ENCODE measurements at places on chromosomes 12 and 14.

DNA sequence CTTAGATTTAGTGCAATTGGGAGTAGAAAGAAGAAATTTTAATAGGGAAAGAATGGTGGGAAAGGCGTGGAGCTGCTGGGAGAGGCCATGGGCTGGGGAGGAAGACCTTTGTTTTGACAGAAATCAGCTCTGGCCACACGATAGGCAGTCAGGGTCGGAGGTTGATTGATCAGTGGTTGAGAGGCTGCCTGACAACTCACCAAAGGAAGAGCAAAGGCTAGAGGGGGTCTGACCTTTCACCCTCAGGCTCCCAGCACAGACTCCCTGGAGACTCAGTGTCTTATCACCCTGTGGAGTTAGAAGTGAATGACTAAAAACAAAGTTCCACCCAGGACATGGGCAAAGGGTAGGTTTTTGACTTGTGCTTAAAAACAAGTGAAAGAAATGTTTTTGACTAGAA is 18.0 kb upstream of the NKX2-8 start:
- DNase-seq, result no peak

- DNase-seq, result no peak
These were observed 5.7 kb upstream of the KRT5 start for GRCh38 chr12:52525661-52526499.

DNA sequence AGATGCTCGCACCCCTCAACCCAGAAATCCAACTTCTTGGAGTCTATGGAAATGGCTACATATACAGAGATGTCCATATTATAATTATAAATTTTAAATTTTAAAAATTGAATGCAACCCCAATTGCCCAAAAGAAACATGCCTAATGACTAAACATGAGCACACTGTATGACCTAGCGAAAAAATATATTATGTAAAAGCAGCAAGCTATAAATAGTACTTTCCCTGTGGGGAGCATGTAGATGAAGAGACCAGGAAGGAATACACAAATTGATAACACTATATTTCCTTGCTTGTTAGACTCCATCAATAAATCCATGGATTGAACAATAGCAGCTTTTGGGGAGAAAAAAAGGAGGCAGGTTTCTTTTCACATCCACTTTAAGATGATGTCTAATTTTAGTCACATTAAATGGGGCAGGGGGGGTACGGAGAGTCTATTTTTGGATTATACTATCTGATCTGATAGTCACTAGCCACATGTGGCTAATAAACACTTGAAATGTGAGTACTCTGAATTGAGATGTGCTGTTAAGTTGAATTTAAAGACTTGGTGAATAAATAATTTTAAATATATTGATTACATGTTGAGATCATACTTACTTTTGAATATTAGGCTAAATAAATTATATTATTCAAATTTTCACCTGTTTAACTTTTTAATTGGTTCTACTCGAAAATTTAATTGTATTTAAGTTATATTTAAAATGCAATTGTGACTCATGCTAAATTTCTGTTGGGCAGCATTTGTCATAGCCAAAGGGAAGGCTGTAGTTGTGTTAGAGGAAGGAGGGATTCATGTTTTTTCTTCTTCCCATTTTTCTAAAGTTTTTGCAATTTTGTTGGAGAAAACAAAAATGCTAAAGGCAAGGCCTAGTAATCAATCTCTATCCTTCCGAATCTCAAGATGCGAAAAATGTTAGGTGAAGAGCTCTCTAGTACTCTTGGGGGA is 17.5 kb downstream of the MAX start:
- no peak for DNase-seq

DNA sequence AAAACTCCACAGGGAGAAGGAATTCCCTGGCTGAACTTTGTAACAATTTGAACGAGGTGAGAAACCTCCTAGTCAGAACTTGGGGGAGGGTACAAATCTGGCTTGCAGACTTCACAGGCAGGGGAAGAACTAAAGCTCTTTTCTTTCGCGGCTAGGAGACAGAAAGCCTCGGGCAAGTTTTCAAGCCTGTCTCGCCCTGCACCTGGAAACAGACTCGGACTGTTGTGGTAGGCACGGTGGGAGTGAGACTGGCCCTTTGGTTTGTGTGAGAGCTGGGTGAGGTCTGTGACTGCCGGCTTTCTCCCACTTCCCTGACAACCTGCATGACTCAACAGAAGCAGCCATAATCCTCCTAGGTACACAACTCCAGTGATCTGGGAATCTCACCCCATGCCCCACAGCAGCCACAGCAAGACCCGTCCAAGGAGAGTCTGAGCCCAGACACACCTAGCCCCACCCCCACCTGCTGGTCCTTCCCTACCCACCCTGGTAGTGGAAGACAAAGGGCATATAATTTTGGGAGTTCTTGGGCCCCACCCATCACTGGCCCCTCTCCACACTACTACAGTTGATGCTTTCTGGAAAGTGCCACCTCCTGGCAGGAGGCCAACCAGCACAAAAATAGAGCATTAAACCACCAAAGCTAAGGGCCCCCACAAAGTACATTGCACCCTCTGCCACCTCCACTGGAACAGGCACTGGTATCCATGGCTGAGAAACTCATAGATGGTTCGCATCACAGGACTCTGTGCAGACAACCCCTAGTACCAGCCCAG is 102.7 kb upstream of the ST8SIA1 start:
- no peak for DNase-seq

DNA sequence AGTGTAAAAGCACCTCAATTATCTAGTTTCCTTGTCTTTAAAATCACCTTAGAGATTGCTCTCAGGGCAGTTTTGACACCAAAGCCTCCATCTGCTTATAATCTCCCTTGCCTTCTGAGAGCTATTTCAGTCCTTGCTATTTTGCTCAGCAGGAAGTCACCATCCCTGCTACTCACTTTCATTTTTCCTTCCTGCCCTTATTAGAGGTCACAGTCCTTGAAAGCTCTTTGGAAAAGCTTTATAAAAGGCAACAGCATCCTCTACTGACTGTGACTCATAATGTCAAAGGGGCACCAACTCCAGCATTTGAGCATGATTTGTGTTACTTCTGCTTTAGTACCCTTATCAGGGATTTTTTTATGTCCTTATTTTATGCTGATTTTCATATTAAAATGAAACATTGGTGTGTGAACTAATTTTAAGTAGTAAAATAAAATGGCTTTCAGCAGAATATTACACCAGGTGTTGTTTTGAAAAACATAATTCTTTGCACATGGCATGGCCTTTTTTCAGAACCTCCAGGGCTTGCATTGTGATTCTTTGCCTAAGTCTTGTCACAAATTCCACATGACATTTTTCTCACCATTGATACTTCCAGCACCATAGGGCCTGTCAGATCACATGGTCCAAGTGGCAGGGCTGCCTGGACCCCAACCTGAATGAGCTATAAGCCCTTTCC is 213.0 kb downstream of the ADAMTS20 start:
- no peak for DNase-seq

GRCh38 chr12:29858270-29858786 is 74.6 kb upstream of the TMTC1 start:
- DNase-seq, result no peak

All from activated CD4-positive, alpha-beta T cell treated with anti-CD3 and anti-CD28 coated beads, Interleukin-2, amount 50 U/mL, for 4 hours (primary cell).